ENCODE measurements at places on chromosomes 2 and 18.
A peak's percentile ranks its signal among the peaks of the same experiment; 100 is the strongest.

DNA sequence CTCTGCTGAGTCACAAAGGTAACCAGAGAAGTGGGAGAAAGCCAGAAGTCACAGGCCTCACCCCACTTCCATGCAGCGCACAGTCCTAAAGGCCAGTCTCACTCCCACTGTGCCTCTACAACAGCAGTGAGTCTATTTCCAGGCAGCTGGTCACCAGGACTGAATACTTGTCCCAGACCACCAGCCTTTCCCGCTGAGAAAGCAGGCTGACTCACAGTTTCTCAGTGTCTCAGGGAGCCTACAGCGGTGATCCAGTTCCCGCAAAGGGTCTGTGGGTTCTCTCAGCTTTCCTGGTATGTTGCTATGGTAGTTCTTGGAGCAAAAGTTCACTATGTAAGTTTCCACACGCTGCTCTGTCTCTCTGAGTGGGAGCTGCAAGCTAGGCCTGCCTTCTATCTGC is 622.5 kb downstream of the RNF144A start:
- DNase-seq = peak; percentile 95

GRCh38 chr2:235901243-235901642 is 266.9 kb downstream of the GBX2 start:
- no peak for DNase-seq

DNA sequence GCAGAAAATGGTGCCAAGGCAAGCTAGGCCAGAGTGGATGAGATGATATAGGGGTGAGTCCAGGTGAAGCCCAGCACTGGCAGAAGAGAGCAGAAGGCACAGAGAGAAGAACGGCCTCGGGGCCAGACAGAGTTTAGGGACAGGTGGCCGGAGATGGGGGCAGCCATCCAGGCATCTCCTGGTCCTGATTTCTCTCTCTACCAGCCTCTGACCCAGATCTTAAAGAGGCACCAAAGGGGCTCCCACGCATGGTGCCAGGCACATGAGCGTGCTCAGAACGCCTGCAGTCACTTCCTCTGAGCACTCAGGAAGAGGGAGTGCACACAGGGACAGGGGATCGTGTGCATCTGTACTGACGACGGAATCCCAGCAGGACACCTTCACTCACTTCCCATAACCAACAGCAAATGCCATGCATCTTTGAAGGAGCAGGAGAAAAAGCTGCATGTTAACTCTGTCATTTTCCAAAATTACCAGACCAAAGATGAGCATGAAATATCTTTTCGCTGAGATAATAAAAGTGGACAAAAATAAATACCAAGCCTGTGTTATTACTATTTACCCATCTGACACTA is 427.8 kb upstream of the MYT1L start:
- DNase-seq = no peak

DNA sequence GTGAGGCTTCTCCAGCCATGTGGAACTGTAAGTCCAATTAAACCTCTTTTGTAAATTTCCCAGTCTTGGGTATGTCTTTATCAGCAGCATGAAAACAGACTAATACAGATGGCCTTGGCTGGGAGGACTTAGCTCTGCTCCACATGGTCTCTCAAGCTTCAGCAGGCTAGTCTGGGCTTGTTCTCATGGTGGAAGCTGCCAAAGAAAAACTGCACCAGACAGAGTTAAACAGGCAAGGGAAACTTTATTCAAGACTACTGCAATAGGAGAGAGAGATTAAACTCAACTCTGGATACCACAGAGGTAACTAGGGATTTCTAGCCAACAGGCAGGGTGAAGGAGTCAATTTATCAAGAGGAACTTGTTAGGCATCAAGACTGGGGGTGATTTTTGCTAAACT is 142.1 kb downstream of the CABLES1 start:
- no peak for DNase-seq

DNA sequence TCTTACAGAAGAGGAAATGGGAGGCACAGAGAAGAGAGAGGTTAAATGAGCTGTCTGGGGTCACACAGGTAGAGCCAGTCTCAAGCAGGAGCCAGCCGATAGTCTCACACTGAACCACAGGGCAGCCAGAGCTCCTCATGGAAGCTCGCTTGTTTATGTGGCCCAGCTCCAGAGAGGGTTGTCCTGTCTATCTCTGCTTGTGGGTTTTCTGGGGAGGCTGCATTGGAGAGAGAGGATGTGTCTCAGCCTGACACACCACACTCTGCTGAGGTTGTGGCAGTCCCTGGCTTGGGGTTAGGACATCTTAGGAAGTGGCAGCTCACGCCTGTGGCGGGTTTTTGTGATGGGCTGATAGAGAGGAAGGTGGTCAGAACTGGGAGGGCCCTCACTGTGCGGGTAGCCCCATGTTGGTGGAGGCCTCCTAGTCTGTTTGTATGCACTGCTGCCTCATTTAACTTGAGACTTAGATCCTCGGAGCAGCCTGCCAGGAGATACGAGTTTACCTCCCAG is 52.3 kb downstream of the TCF7L1 start:
- no peak for DNase-seq

DNA sequence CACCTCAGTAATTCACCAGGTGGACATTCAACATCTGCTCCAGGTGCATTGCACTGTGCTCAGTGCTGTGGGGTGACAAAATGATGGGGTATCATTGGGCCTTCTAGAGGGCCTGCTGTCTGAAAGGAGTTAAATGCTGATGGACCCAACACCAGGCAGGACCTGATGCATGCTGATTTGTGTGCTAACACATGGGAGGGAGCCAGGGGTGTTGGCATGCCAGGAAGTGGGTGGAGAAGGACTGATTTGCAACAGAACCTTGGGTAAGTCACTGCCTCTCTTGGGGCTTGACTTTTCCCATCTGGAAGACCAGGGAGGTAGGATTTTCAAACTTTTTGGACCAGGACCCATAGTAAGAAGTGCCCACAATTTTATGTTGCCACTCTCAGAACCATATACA is 57.9 kb upstream of the CXCR4 start:
- DNase-seq = no peak

GRCh38 chr2:5894355-5894754 is 202.2 kb downstream of the SOX11 start:
- no peak for DNase-seq

GRCh38 chr2:233800208-233800607 is 22.1 kb downstream of the MROH2A start:
- DNase-seq = no peak

GRCh38 chr2:149005471-149006077 is 32.9 kb upstream of the LYPD6B start:
- peak; percentile 24 for DNase-seq

GRCh38 chr2:26805241-26805676 is 19.4 kb downstream of the CENPA start:
- peak; percentile 79 for DNase-seq

GRCh38 chr2:234879671-234880455 is 72.0 kb upstream of the SH3BP4 start:
- peak; percentile 57 for DNase-seq

Measured in fibroblast of skin of back (primary cell).